SW480 (cell line): ENCODE measurements at places on chromosomes 12 and 14.

DNA sequence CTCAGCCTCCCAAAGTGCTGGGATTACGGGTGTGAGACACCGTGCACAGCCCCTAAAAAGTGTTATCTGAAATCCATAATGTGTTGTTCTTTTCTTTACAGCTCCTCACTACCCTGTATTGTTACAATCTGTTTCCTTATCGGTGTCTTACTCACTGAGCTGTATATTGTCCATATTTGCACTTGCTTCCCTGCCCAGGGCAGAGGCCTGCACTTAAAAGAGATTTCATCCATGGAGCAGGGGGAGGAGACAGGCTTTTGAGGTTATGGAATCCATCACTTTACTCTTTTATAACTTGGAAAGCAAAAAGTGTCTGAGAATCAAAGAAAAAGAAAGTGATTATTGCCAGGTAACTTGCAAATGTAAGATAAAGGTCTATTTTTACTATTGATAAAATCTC, 251.0 kb downstream of the DIO2 start:
- no peak for DNase-seq

DNA sequence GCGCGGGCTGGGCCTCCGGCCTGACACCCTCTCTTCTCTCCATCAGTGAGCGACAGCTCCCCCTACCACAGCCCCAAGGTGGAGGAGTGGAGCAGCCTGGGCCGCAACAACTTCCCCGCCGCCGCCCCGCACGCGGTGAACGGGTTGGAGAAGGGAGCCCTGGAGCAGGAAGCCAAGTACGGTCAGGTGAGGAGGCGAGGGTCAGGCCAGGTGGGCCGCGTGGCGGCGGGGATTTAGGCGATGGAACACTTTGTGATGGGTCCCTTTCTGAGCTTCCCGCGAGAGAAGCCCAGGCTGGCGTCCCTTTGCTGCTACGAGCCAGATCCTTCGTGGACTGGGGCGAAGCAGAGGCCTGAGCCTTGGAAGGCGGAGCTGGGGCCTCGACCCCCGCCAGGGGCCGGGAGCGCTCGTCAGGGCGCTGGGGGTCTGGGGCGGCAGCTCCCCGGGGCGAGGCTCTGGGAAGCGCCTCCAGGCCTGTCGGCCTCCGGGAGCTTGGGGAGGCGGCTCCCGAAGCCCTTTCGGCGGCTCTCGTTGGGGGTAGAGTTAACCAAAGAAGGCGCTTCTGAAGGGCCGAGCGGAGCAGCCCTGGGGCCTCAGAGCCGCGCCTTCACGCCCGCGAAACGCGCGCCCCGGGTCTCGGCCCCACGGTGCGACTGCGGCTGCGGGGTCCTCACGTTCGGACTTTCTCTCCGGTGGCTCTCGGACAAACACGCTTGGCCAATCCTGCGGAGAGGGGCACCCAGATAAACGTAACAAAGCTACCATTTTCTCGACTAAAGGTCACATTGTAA, 5.0 kb downstream of the PAX9 start:
- no peak for DNase-seq

- DNase-seq: peak; percentile 50
These were observed 50.9 kb upstream of the CCT2 start for GRCh38 chr12:69534389-69534822.

- peak; percentile 83 for DNase-seq
These were observed 5.3 kb downstream of the GRIN2B start for GRCh38 chr12:13976028-13976584.

- DNase-seq: peak; percentile 98
These were observed 78.0 kb downstream of the B4GALNT3 start for GRCh38 chr12:537772-538171.

GRCh38 chr12:67789266-67789665, 140.7 kb downstream of the DYRK2 start:
- no peak for DNase-seq

- no peak for DNase-seq
These were observed 1.4 kb downstream of the MYO1A start for GRCh38 chr12:57048423-57049118.

DNA sequence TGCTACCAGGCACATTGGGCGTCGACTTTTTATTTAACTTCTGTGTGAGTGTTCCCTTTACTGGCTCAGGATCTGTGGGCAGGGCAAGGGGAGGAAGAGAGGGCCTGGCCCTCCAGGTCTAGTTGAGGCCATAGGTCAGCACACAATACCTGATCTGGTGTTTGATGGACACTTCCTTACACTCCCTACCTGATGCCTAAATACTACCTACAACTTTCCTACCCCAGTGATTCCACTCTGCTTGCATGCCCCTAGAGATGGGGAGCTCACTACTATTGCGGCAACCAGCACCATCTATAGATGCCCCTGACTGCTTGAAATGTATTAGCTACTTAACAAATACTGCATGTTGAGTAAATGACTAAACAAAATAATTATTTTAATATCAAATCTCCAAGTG, 20.8 kb upstream of the BEGAIN start:
- no peak for DNase-seq

DNA sequence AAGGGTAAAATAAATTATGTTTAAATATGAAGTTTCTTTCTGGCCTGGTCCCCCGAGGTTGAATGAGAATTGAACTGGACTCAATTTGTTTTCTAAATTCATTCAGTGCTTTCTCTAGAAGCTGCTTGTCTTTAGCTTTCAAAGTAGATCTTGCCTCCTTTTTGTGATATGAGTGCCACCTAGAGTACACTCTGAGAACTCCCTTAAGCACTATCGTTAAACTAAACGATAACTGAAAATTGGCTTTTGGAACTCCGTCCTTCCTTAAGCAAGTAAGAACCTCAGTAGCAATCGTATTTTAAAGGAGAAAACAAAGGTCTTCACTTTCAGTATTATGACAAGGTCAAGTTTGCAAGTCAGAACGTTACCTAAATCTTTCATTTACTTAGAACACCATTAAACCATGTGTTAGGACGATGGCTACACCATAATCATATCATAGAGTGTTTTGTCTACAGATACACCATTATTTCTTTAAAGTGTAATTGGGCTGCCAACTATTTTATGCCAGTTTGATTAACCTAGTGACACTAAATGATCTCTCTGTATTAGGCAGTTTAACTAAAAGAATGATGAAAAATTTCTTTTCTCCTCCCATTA, 364.8 kb downstream of the SNAPC1 start:
- peak; percentile 62 for DNase-seq

DNA sequence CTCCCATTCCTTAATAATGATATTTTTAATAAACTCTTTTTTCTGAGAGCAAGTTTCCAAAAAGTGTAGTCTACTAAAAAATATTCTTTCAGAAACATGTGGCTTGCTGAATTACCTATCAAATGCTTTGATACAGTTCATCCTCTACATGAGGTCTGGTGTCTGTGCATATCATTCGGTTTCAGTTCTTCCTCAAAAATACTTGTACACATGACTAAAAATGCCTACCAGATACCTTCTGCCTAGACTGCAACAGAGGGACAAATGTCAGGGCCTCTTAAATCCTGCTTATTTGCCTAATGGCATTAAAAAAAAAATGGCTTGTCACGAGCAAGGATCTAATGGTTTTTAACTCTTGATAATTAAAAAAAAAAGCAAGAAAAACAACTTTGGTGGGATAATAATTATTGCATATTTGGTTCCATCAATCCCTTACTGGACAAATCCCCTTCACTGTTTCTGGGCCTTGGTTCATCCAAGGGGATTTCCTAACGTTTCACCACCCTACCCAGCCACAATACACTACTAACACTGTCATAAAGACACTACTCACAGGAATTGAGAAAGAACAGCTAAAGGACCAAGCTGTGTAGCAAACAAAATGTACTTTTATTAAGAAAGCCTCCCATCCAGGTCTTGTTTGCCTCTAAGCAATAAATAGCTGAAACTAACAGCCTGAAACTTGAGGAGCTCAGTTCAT, 45.7 kb downstream of the PARP11 start:
- no peak for DNase-seq
